ENCODE measurements at places on chromosomes 2 and 18. TPM values are rescaled to one million over a fixed set of nuclear protein-coding genes. Genes with fewer than 3 reads are reported as not detected.

TMSB10 gene
- total RNA-seq = 943 TPM

SLC9A4 gene
- 0.11 TPM for total RNA-seq

LYG2 gene
- not detected for total RNA-seq

CRYGC gene
- total RNA-seq = not detected

GRCh38 chr2:215764441-215765048, 248.8 kb downstream of the MREG start:
- peaks cover 4% of the 10 kb centered on the region for H3K4me1 ChIP-seq
- no peak for DNase-seq

GRCh38 chr2:128770143-128771085, 451.7 kb upstream of the HS6ST1 start:
- no peaks in the 10 kb centered on the region for H3K36me3 ChIP-seq
- H3K27me3 ChIP-seq = no peaks in the 10 kb centered on the region
- peaks cover 13% of the 10 kb centered on the region for H3K4me1 ChIP-seq

GRCh38 chr2:16296038-16296290, 355.6 kb downstream of the MYCN start:
- H3K36me3 ChIP-seq = peaks cover 8% of the 10 kb centered on the region
- H3K4me1 ChIP-seq = peaks cover 8% of the 10 kb centered on the region
- DNase-seq = no peak
- no peak overlapping the region for H3K4me3 ChIP-seq

- no peaks in the 10 kb centered on the region for H3K27me3 ChIP-seq
- no peak overlapping the region for H3K27ac ChIP-seq
- no peak overlapping the region for H3K4me3 ChIP-seq
- H3K4me1 ChIP-seq = no peaks in the 10 kb centered on the region
- DNase-seq = no peak
Measured at GRCh38 chr2:65630643-65631042, 198.2 kb upstream of the SPRED2 start.

GRCh38 chr2:73839653-73840411, 11.1 kb downstream of the STAMBP start:
- no peaks in the 10 kb centered on the region for H3K27me3 ChIP-seq
- DNase-seq = no peak
- H3K4me1 ChIP-seq = no peaks in the 10 kb centered on the region
- H3K36me3 ChIP-seq = peaks cover 6% of the 10 kb centered on the region
- no peak overlapping the region for H3K4me3 ChIP-seq

DNA sequence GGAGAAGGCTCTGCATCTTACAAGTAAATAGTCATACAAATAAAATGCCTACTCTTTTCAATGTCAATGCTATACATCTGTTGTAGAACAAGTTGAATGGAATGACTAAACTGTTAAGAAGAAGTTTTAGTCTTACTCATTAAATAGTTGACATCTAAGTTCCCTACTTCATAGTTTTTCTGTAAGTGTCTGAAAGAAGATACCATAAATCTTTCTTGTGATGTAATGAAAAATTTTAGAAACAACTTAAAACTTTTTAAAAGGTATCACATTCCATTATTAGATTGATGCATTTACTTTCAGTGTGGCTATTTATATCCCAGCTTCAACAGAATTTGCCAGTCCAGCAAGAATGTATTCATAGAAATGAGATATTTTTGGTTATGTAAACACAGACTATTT, 185.2 kb upstream of the EPC2 start:
- H3K27me3 ChIP-seq = no peaks in the 10 kb centered on the region
- H3K4me1 ChIP-seq = no peaks in the 10 kb centered on the region
- no peaks in the 10 kb centered on the region for H3K36me3 ChIP-seq
- H3K4me3 ChIP-seq = no peak overlapping the region

DNA sequence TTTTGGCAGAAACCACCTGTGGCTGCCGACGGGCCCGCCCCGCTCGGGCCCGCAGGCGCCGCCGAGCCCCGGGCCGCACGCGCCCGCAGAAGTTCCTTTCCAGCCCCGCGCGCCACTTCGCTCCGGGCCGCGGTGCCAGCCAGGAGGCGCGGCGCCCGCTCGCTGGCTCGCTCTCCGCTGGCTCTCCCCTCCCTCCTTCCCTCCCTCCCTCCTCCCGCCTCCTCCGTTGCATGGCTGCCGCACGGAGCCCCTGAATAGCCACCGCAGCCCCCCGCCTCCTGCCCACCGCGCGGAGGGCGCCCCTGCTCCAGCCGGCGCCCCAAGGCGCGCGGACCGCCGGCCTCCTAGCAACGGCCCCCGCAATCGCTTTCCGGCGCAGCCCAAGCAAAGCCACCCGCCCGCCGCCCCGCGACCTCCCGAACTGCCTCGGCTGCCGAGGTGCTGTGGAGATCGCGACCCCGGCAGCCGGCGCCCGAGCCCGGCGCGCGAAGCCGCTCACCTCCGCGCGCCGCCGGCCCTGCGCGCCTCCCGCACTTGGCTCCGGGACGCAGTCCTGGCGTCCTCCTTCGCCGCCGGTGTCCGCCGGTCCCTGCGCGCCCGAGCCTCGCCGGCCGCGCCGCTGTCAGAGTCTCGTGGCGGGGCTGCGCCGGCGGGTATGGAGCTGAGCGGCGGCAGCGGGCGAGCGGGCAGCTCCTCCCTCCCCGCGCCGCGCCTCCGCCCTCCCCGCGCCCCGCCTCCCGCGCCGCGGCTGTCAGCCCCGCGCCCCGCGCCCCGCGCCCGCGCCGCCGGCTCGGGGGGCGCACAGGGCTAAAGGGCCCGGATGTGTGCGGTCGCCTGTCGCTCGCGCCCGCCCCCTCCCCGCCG, at the start of gene ZBTB7C:
Gene ZBTB7C (minus strand): TSS at position 657 of the 864 bp plus-strand sequence.
- no peaks in the 10 kb centered on the region for H3K36me3 ChIP-seq
- DNase-seq = peak; percentile 52
- H3K4me3 ChIP-seq = peak within 1 kb of the TSS; percentile 84
- H3K27ac ChIP-seq = no peak within 1 kb of the TSS
- H3K27me3 ChIP-seq = peaks cover 79% of the 10 kb centered on the region
- H3K4me1 ChIP-seq = peaks cover 28% of the 10 kb centered on the region

DNA sequence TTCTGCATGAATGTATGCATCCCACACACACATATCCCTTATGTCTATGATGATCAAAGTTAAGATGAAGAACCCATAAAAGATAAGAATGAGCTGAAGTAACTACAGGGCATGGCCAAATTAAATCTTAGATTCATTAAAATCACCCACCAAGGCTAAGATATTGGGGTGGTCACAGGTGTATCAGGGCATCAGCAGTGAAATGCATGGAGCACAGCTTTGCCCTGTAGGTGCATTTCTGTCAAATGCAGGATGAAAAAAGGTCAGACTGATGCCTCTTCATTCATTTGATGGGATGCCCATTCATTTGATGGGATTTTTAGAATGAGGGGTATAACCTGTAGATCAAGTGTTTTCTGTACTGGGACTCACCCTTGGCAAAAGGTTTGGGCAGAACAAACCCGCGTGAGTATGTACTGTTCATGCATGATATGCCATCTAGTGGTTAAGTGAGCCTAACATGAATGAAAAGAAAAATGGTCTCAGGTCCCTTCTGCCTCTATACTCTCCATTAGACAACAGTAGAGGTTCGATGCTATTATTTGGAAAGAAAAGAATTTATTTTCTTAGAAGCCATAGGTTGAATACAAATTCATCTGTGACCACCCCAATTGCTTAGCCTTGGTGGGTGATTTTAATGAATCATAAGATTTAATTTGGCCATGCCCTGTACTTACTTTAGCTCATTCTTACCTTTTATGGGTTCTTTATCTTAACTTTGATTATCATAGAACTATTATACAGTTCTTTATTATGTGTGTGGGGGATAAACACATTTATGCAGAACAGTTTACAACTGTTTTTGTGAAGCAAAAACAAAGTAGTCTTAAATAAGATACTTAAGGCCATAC, 43.2 kb upstream of the NOSTRIN start:
- no peaks in the 10 kb centered on the region for H3K27me3 ChIP-seq
- DNase-seq = no peak
- peaks cover 3% of the 10 kb centered on the region for H3K4me1 ChIP-seq
- no peak overlapping the region for H3K4me3 ChIP-seq
- H3K27ac ChIP-seq = no peak overlapping the region
- no peaks in the 10 kb centered on the region for H3K36me3 ChIP-seq

DNA sequence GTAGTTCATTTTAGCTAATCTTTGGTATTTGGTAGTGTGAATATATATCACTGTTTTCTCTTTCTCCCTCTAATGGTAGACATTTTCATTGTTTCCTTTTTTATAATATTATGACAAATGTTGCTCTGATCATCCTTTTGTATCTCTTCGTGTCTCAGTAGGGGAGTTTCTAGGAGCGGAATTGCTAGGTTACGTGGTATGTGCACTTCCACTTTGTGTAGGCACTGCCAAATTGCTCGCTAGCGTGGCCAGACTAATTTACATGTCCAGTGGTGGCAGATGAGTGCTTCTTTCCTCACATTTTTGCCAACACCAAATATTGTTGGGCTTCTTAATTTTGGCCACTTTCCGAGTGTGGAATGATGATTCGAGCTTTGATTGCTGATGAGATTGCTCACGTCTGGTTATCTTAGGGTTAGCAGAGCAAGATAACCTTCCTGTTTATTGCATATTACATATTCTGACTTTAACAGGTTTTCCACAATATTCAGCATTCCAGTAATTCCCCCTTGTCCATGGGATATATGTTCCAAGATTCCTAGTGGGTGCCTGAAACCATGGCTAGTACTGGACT, 30.4 kb upstream of the GREB1 start:
- H3K36me3 ChIP-seq = peaks cover 14% of the 10 kb centered on the region
- no peaks in the 10 kb centered on the region for H3K27me3 ChIP-seq
- no peak overlapping the region for H3K4me3 ChIP-seq
- H3K4me1 ChIP-seq = peaks cover 17% of the 10 kb centered on the region
- DNase-seq = no peak
- H3K27ac ChIP-seq = no peak overlapping the region

GRCh38 chr2:206801418-206802189, 36.2 kb downstream of the FASTKD2 start:
- H3K4me3 ChIP-seq = no peak overlapping the region
- peak overlapping the region; percentile 54 for H3K27ac ChIP-seq
- H3K4me1 ChIP-seq = peaks cover 76% of the 10 kb centered on the region

DNA sequence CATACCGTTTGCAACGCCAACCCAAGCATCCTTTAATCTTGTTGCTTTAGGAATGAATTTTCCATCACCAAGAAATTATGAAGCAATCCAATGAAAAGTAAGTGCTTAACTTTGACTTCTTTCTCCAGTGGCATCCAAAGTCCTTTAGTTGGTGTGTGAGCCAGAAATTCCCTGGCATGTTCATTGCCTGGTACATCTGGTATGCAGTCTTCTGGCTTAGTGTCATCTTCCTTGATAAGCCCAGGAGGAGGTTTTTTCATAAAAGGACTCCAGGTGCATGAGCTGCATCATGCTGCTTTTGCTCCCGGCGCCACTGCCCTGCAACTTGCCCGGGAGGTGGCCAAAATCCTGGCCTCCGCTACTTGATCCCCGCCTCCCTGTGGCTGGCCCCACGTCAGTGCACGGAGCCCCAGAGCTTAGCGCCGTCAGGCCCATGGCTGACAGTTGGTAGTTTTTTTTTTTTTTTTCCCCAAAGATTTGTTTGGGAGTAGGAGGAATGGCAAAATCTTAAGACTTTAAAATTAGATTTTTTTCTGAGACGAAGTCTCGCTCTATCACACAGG, 58.7 kb downstream of the PUM2 start:
- H3K27me3 ChIP-seq = no peaks in the 10 kb centered on the region
- H3K36me3 ChIP-seq = peaks cover 20% of the 10 kb centered on the region
- no peak overlapping the region for H3K4me3 ChIP-seq
- H3K4me1 ChIP-seq = peaks cover 7% of the 10 kb centered on the region

GRCh38 chr2:88709181-88709631, 17.7 kb downstream of the RPIA start:
- peaks cover 31% of the 10 kb centered on the region for H3K4me1 ChIP-seq
- H3K4me3 ChIP-seq = no peak overlapping the region
- peaks cover 32% of the 10 kb centered on the region for H3K36me3 ChIP-seq
- no peak for DNase-seq
- no peaks in the 10 kb centered on the region for H3K27me3 ChIP-seq

DNA sequence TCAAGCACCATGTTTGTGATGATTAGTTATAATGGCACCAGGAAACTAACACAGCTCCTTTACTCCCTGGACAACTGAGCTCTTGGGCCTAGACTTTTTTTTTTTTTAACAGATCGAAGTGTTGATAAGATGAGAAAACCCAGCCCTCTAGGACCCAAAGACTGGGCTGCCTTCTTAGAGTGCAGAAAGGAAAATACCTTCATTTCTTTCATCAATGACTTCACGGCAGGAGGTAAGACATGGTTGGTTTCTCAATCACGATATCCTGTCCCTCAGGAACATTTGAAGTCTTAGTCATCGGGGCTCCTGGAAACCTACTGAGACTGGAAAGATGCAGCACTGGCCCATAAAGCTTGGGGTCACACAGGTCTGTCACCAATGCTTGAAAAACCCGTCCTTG, 84.7 kb downstream of the TNFRSF11A start:
- no peaks in the 10 kb centered on the region for H3K4me1 ChIP-seq
- no peaks in the 10 kb centered on the region for H3K27me3 ChIP-seq
- no peak overlapping the region for H3K4me3 ChIP-seq
- H3K36me3 ChIP-seq = no peaks in the 10 kb centered on the region
- H3K27ac ChIP-seq = no peak overlapping the region

DNA sequence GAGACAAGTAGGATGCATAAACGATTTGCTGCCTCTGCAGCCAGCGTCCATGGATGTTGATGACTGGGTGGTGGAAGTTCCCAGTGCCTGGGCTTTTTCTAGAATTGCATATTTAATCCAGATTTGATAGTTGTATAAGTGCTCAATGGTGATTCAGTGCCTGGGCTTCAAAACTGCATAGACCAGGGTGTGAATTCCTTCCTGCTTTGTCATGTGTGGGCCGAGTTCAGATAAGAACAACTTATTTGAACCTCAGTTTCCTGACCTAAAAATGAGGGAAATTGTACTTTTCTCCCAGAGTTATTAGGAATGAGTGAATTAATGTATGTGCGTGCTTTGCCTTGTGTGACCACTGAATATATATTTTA, 154.6 kb downstream of the WDSUB1 start:
- H3K36me3 ChIP-seq = no peaks in the 10 kb centered on the region
- H3K4me3 ChIP-seq = no peak overlapping the region
- H3K4me1 ChIP-seq = peaks cover 18% of the 10 kb centered on the region
- no peak for DNase-seq

DNA sequence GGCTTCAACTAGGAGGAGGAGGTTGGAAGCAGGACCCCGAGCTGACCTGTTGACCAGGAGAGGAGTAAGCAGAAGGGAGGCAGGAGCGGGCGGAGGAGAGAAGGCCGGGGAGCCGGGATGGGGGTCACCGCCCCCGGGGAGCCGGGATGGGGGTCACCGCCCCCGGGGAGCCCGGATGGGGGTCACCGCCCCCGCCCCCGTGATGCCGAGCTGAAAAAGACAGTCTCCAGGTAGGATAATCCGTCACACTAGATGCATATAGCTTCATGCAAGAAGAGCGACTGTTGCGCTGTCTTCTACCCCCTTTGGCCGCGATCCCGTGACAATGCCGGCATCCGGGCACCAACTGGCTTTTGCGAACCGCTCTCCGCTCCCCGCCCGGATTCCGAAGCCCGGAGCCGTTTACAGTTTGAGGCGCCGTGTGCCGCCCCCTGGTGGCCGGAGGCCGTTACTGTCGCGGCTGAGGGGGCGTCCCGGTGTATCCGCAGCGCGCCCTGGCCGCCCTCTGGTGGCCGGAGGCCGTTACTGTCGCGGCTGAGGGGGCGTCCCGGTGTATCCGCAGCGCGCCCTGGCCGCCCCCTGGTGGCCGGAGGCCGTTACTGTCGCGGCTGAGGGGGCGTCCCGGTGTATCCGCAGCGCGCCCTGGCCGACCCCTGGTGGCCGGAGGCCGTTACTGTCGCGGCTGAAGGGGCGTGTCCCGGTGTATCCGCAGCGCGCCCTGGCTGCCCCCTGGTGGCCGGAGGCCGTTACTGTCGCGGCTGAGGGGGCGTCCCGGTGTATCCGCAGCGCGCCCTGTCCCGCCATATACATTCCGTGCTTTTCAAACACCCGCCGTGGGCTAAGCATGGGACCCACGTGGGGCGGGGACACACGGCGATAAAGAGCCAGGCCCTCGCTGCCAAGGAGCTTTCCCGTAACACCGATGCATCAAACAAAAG, 89.6 kb downstream of the ACTR3 start:
- no peak overlapping the region for H3K4me3 ChIP-seq
- peaks cover 13% of the 10 kb centered on the region for H3K27me3 ChIP-seq
- no peak overlapping the region for H3K27ac ChIP-seq
- H3K36me3 ChIP-seq = peaks cover 55% of the 10 kb centered on the region
- DNase-seq = peak; percentile 74
- H3K4me1 ChIP-seq = no peaks in the 10 kb centered on the region

All from WTC11 (cell line).